ENCODE measurements at places on chromosomes 3 and 15.

- no peak for DNase-seq
Observed at GRCh38 chr3:182465301-182466185, 327.8 kb upstream of the ATP11B start.

- no peak for DNase-seq
Observed at GRCh38 chr15:58506783-58507668, 75.2 kb downstream of the LIPC start.

DNA sequence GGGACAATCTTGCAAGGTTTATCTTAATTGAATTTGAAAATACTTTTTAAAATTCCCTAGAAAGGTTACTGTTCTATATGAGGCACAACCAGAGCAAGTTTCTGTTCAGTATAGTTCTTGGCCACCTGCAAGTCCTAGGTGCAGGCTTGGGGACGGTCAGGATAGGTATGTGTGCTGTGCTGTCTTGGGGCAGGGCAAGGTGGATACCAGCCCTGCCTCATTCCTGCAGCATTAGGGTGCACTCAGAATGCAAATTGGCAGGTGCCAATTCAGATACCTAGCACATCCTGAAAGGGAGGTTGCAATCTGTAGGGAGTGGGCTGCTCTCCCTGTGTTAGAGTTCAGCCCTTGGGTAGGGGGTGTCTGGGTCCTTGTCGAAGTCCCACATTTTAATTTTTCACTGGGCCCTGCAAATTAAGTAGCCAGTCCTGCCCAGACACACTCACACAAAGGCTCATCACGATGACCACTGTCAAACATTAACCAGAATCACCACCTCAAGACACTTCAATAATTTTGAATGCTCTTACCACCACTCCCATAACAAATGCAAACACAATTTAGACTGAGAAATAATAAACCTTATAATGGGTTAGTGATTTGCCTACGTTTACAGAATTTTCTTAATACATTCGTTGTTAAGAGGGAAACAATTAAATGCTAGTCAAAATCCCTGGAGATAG lies 838.0 kb upstream of the NR2F2 start:
- no peak for DNase-seq

- no peak for DNase-seq
Observed at GRCh38 chr3:65886391-65886790, 152.3 kb downstream of the MAGI1 start.

- DNase-seq: peak; percentile 4
Observed at GRCh38 chr3:165854696-165855095, 17.5 kb upstream of the BCHE start.

DNA sequence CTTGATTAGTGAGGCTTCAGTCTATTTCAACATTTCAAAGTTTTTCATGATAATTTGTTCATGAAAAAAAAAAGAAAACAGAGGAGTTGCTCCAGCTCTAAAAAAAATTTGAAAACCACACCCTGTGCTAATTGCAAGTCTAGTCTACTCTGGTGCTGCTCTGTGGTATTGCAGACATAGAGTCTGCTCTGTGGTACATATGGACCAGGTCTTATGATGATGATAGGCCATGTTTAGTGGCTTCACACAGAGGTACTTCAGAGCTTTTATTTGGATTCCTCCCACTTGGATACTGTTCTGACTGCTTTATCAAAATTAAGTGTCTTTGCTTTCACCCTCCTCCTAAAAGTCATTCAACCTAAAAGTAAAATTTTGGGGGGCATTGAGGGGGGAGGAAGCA lies 160.8 kb downstream of the ALCAM start:
- DNase-seq: no peak

DNA sequence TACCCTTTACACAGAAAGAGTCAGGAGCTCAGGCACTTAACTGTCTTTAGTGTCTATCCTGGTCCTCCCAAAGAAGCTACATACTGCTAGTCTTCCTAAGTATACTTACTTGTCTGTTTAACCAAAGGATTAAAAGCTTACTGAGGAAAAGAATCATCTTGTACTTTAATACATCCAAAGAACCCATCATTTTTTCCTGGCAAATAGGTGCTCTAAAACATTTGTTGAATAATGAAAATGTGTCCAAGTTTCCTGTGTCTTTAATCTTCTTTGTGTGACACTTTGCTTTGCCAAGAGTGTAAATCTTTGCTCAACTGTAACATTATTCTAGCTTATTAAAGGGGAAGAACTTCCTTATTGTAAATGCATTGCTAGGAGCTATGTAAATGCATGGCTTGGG lies 519.2 kb downstream of the OTOL1 start:
- no peak for DNase-seq

DNA sequence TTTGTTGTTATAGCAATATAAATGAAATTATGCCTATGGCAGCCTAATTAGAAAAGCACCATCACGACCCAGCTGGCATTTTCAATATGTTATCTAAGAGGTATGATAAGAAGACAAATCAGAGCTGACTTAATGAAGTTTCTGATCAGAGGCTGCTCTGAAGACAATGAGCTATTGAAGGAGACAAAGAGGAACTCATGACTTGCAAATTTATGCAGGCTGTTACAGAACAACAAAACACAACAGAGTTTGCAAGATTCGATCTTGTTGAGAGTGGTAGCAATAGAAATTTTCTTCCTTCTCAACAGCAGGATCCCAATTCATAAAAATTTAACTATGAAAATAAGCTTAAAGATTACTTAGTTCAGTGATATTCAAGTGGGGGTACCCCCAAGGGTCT lies 7.7 kb downstream of the CCDC54 start:
- DNase-seq: no peak

GRCh38 chr15:75368689-75369239 lies 357 bp upstream of the MAN2C1 start:
- DNase-seq: no peak

DNA sequence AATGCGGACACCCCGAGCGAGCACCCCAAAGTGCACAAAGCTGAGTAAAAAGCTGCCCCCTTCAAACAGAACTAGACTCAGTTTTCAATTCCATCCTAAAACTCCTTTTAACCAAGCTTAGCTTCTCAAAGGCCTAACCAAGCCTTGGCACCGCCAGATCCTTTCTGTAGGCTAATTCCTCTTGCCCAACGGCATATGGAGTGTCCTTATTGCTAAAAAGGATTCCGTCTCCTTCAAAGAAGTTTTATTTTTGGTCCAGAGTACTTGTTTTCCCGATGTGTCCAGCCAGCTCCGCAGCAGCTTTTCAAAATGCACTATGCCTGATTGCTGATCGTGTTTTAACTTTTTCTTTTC lies 5.3 kb downstream of the BHLHE40 start:
- no peak for DNase-seq

DNA sequence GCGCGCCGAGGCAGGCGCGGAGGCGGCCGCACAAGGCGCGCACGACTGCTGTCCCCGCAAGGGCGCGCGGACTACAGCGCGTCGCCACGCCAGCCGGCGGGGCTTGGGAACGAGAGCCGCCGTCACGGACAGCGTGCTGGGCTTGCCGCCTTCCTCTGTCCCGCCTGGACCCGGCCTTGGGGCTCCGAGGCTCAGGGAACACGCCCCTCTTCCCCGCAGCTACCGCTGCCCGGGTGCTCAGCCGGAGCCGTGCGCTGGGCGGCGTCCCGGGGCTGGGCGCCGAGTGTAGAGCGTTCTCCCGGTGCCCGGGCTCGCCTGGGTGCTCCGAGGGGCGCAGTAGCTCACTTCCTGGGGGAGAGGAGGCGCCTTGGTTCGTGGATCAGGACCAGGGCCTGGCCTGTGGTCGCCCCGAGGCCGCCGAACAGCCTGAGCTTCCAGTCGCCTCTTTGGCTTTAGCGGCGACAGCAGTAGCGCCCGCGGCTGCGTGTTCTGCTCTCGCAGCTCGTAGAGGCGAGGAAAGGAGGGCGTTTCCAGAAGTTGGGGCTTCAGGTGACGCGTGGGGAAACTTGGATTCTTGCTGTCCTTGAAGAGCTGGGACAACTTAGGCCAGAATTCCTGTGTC lies 226.7 kb upstream of the C2CD4B start:
- DNase-seq: peak; percentile 19

GRCh38 chr15:81008312-81008711 lies 7.6 kb downstream of the TLNRD1 start:
- DNase-seq: no peak

GRCh38 chr15:83919978-83920510 lies 266.1 kb downstream of the ADAMTSL3 start:
- DNase-seq: no peak

DNA sequence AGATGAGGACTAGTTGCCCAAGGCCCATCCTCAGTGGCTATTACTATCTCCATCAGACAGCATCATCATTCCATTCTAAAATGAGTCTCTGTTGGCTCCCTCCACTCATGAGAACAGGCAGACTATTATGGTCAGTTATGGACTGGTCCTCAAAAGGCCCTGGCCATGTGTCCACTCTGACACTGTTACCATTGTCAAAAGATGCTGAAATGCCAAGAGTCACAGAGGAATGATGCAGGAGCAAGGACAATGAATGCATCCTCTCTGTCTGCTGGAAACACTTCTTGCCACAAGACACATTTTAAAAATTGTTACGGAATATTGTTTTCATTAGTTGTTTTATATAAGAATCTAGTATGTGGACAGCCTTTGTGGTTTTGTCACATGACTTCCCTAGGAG lies 53.3 kb upstream of the STT3B start:
- DNase-seq: no peak

DNA sequence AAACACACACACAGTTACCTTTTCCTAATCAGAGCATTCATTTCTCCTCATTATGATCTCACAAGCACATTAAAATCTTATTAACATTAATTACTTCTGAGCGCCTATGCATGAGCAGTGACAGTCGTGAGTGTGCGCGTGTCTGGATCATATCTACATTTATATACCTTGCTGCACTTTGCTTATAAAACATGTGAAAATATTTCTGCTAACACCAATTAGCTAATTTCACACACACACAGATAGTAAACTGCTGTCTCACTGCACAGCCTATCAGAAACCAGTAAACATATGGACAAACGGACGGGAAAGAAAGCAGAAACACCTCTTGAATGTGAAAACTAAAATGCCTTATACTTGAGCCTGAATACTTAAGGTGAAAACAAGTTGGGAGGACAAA lies 64.8 kb downstream of the ZBTB20 start:
- DNase-seq: no peak

DNA sequence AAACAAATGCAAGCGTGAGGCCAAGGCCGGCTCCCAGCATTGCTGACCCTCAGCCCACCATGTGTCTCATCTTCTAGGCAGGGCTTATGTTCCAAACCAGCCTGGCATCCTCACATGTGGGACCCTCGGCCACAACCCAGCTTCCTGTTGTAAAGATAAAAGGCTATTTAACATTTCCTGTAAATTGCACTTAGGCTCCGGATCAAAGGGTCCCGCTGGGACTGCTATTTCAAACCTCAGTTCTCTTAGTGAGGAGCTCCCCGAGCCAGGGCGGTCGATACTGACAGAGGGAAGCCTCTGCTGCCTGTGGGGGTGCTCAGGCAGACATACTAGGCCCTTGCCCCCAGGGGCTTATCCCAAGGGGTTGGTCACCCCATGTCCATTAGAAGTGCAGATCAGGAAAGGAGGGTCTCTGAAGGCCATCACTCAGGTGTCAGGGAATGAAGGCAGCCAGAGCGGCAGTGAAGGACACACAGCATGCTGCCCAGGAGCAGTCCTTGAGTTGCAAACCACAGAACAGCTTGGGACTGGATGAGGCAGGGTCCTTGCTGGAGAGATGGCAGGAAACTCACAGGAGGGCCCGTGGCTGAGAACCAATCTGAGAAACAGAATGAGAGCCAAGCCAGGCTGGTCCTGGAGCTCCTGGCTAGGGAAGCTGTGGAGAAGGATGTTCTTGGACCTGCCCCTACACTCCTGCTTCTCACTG lies 239.9 kb downstream of the TLE3 start:
- DNase-seq: no peak

DNA sequence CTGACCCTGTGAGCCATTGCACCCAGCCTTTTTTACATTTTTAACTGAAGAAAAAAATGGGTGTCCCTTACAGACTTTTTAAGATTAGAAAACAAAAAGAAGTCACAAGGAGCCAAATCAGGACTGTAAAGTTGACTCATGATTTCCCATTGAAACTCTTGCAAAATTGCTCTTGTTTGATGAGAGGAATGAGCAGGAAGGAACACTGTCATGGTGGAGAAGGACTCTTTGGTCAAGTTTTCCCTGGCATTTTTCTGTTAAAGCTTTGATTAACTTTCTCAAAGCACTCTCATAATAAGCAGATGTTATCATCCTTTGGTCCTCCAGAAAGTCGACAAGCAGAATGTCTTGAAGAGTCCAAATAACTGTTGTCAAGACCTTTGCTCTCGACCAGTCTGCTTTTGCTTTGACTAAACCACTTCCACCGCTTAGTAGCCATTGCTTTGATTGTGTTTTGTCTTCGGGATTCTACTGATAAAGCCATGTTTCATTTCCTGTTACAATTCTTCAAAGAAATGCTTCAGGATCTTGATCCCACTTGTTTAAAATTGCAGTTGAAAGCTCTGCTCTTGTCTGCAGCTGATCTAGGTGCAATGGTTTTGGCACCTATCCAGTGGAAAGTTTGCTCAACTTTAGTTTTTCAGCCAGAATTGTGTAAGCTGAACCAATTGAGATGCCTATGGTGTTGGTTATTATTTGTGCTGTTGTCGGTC lies 369.4 kb downstream of the MAGI1 start:
- no peak for DNase-seq

GRCh38 chr3:18649666-18650363 lies 224.7 kb upstream of the SATB1 start:
- DNase-seq: peak; percentile 96

DNA sequence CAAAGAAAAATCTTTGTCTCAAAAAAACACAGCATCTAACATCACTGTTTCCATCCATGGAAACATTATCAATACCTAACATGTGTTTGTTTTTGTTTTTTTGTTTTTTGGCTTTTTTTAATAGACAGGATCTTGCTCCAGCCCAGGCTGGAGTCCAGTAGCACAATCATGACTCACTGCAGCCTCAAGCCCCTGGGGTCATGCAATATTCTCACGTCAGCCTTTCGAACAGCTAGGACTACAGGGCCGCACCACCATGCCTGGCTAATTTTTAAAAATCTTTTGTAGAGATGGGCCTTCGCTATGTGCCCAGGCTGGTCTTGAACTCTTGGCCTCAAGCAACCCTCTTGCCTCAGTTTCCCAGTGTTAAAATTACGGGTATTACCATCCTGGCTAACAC lies 52.8 kb downstream of the RAF1 start:
- no peak for DNase-seq

DNA sequence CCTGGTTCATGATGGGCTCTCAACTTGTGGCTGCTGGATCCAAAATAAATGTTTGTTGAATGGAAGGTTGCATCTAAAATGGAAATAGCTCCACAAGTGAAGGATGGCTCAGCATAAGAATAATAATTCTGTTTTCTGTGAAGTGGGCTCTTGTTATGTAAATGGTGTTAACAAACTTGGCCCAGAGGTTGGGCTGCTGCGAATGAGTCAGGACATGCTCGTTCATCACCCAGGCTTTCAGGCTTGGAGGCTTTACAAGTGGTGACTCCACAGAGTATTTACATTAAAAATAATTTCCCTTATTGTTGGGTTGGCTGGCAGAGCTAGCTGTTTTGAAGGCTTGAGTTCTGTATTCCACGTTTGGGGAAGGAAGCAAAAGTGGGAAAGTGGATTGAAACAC lies 60.5 kb downstream of the ITGB5 start:
- no peak for DNase-seq

DNA sequence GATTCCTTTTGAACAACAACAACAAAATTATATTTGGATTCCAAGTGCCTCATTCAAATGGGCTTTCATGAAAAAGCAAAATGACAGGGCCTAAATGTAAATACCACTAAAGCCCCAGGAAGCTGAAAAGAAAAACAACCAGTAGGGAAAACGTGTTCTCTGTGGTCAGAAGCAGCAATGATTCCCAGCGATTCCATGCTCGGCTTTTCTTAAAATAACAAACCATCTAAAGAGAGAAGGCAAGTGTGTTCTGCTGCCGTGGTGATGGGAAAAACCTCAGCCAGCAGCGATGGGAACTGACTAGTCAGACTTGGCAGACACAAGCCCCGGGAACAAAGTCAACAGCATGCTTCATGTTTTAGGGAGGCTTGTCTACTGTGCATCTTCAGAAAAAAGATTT lies 153.6 kb downstream of the TNIK start:
- no peak for DNase-seq
